D341Med (cell line): ENCODE measurements at places on chromosomes 6 and 20.

DNA sequence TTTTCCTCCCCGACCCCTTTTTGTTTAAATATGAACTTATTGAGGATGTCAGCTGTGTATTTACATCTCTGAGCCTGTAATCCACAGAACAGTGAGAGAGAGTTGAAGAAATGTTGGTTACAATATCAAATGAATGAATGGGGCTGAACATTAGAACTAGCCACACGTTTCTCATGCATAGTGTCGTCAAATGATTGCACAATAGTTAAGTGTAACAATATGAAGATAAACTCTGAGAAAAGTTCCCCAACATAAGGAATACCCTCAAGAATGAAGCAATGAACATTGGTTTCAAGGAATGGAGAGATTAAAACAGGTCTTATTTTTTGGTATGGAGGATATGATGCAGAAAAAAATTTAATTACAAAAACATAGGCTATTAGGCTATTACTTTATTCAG, 100.5 kb upstream of the DTNBP1 start:
- DNase-seq: no peak

DNA sequence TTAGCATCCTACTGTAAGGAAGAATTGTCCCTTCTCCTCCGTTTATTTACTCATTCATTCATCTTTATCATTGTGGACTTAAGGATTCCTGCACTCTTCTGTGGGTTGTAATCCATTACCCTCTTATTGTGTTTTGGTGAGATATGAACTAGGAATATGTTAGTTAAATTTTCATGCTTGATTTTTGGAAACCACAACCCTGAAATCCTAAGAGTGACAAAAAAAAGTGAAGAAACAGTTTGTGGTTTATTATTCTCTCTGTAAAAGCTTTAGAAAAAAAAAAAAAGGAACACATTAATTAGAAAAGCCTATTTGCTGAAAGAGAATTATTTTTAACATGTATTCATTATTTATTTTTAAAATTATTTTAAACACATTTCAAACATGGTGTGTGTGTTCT, 36.7 kb upstream of the INSM1 start:
- no peak for DNase-seq

GRCh38 chr6:169968541-169969270, 217.3 kb downstream of the ERMARD start:
- no peak for DNase-seq

GRCh38 chr20:40232273-40232672, 456.8 kb downstream of the MAFB start:
- DNase-seq: no peak

GRCh38 chr6:34924831-34925625, 36.0 kb downstream of the ANKS1A start:
- no peak for DNase-seq

GRCh38 chr6:84278321-84278998, 51.0 kb upstream of the CEP162 start:
- DNase-seq: no peak

DNA sequence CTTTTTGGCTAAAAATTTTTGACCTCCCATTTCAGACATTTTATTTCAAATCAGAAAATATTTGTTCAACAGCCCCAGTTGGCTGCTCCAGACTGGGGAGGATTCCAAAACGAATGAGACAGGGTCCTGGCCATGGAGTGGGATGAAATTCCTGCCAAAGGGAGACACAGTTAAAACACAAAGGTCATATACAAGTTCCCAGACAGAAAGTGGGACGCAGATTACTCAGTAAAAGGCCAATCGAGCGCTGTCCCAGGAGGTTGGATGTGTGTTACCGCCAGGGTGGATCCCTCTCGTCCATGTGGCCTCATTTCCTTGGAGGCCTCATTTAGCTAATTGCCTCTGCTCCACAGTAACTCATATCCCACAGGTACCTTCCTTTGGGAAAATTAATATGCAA, 41.8 kb upstream of the NNAT start:
- DNase-seq: no peak

- DNase-seq: no peak
Measured at GRCh38 chr6:155010940-155011339, 15.8 kb downstream of the TIAM2 start.

GRCh38 chr20:44589537-44589936, 7.2 kb downstream of the PKIG start:
- DNase-seq: no peak

GRCh38 chr6:37321101-37321500, 32.7 kb upstream of the RNF8 start:
- no peak for DNase-seq

DNA sequence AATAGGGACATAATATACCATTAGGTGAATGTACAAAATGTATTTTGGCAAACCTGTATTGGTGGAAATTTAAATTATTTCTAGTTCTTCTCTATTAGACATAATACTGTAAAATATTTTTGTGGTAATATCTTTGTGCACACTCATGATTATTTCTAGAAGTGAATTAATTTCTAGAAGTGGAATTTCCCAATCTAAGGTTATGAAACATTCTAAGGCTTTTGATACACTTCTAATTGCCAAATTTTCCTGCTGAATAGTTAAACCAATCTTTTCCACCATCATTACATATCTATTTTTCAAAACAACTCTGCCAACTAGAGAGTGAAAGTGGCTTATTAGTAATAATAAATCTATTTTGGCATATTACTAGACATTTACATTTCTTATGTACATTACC, 1.8 kb upstream of the CCND3 start:
- DNase-seq: no peak

GRCh38 chr6:3793545-3793944, 42.0 kb upstream of the PXDC1 start:
- no peak for DNase-seq

DNA sequence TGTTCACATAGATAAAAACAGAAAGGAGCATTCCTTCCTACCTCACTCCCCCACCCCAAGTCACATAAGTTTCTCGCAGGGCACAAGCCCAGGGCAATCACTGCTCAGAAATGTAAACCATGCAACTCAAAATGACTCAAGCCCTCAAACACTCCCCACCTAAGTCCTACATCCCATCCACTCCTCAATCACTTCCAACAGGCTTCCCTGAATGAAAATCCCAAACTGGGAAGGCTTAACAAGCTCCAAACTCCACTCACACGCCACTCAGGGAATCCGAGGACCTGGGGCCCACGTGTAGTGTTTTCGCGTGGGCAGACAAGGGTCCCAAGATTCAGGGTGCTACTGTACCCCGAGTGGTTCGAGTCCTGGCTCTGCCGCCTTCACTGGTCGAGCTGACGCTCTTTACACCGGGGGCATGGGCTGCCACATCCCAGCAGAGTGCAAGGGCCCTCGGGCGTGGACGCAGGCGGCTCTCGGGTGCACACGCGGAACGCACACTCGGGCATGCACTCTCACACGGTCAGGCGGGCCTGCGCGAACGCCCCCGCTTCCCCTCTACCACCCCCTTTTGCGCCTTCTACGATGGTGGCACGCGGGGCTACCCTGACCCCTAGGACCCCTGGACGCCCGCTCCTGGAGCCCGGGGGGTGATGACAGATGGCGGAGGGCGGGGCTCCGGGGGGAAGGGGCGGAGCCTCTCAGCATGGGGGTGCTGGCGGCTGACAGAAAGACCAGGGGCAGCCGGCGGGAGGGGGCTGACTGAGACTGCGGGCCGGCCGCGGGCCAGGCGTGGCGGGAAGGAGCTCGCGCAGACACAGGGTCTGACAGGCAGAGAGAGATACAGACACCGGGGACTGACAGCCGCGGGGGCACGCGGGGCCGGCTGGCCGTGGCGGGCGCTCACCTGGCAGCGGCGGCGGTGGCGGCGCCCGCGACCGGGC, 657 bp downstream of the ZHX3 start:
- peak; percentile 91 for DNase-seq

DNA sequence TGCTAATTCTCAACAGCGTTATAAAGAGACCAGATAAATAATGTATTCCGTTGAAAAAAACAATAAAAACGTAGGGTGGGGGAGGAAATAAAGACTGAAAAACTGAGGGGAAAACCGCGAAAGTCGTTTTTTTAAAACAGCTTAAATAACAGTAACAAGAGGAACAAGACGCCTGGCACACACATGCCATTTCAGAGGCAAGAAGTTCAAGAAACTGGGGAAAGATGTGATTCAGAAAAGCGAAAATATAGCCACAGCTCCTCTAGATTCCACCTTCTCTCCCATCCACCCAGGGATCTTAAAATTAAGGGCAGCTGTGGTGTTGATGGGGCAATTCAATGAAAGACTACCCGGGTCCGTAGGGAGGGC, 1.3 kb downstream of the EPB41L2 start:
- no peak for DNase-seq

- DNase-seq: peak; percentile 4
Measured at GRCh38 chr6:167575158-167575696, 250.3 kb downstream of the TTLL2 start.

DNA sequence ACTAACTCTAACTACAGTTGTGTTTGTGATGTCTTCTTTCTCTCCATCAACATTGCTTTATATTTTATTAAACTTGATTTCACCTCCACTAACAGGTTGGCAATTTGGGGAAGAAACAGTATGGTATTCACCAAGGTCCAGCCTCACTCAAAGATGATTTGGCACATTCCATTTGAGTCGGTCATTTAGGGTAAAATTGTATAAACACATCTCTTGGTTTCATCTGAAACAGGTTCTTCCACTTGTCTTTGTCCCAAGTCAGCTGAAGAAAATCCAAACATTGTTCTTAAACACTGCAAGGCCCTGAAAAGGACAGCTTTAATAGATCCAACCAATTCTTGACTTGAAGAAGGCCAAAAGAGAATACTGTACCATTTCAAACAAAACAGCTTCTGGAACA, 104.9 kb upstream of the NT5E start:
- DNase-seq: no peak

DNA sequence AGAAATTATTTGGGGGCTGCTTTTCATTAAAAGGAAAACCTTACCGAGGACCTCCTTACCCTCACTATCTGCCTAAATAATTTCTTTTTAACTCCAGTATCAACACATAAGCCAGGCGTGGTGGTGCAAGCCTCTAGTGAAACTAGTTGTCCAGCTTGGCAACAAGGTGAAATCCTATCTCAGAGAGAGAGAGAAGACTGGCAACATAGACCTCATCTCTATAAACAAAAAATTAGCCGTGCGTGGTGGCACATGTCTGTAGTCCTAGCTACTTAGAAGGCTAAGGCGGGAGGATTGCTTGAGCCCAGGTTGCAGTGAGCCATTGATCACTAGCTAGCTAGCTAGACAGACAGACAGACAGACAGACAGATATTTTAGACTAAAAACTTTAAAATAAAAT, 92.5 kb downstream of the ARMC2 start:
- no peak for DNase-seq

DNA sequence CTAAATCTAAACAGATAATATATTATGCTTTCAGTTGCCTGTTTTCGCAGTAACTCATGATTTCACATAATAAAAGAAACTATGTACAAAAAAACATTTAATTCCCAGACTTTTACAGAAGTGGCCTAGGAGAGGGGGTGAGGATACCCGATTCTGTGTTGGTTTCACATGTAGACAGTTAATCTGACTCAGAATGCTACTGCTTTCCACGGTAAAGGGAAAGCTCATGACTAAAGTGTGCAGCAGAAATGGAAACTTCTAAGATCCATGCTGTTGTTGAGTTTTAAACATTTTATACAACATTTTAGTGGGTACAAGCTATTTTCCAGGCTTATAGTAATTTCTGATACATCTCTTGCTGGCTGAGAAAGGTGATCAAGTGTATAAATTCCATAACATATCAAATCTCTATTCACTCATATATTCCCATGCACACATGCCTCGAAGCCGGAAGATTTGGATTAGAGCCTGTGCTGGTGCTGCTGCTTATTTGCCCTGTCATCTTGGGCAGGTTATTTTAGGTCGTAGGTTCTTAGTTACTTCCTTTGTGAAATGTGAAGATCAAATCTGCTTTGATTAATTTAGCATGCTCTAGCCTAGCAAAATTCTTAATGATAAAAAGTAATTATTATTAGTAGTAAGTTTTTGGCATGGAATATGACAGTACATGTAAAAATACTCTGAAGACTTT, 896.7 kb upstream of the MAP3K7 start:
- no peak for DNase-seq

GRCh38 chr20:51876313-51876940, 74.1 kb upstream of the SALL4 start:
- DNase-seq: no peak

DNA sequence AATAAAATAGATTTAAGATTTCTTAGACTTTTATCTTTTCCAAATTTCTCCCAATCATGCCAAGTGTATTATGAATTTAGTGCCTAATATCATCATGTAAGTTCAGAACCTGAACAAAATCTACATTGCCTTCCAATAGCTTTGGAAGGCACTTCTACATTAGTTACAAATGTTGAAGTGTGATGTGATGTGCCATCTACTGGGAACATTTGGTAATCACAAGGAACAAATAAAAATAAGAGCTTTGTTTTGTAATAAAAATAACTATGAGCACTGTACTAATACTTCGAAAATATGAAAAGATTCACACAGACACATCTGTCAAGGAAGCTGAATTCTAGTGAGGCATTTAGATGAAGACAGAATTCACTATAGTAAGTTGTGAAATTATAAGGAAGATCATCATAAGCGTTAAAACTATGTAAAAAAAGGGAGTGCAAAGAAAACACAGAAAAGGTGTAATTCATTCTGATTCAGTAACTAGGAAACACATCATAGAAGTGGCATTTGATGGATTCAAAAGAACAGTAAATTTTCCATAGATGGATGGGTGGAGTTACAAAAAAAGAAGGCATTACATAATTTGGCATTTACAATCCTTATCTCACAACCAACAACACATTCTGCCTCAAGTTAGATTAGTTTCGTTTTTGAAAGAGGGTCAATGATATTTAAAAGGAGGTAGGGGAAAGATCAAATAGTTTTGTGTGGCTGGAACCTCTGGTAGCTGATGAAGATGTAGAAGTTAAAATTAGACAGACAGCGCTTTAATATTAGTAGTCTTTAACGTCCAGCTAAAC, 161.0 kb downstream of the ASCC3 start:
- DNase-seq: no peak

GRCh38 chr6:150099953-150100352, 31.0 kb upstream of the ULBP3 start:
- DNase-seq: no peak
